ENCODE measurements at places on chromosomes 1 and 21. TPM values are rescaled to one million over a fixed set of nuclear protein-coding genes. Genes with fewer than 3 reads are reported as not detected.

GRCh38 chr1:229381234-229381633 lies 38.4 kb upstream of the CCSAP start:
- DNase-seq, result no peak

- no peak for DNase-seq
Measured at GRCh38 chr1:93955765-93956164, 46.5 kb upstream of the GCLM start.

- no peak for DNase-seq
Measured at GRCh38 chr1:94527447-94528031, 14.0 kb downstream of the F3 start.

DNA sequence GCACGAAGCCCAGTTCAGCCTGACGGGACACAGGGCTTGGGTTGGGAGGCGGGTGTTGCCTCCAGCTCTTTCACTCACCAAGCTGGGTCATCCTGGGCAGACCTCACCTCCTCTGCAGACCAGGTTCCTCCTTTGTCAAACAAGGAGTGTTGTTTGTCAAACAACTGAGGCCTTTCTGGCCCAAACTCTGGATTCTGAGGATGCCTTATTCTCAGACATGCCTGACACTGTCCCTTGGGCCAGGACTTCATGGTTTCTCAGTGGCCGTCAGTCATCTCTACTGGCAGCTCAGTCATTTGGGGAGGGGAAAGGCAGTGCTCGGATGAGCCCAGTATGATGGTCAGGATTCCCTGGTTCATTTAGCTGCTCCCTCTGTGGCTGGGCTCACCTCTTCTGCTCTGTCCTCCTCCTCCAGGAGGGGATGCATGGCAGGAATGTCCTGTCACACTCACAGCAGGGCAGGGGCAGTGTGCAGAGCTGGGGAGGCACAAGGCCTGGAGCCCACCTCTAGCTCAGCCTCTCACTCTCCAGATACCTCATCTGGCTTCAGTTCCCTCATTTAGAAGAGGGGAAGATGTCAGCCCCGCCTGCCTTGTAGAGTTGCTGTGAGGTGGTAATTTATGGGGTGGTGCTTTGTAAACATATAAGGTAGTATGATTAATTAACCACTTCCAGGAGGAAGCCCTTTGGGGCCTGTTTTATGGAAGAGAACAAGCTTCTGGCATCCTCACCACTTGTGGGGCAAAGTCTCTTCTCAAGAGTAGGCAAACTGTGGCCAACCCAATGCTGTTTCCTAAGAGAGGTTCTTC lies 20.6 kb downstream of the SLC2A1 start:
- no peak for DNase-seq

Gene FCN3
- total RNA-seq, result 132 TPM

Gene IQCC
- 1.9 TPM for total RNA-seq

Data from endothelial cell (in vitro differentiated cells).